ENCODE measurements at places on chromosomes 6 and 20.

- DNase-seq = no peak
These were observed 72.6 kb upstream of the CITED2 start for GRCh38 chr6:139446768-139447655.

DNA sequence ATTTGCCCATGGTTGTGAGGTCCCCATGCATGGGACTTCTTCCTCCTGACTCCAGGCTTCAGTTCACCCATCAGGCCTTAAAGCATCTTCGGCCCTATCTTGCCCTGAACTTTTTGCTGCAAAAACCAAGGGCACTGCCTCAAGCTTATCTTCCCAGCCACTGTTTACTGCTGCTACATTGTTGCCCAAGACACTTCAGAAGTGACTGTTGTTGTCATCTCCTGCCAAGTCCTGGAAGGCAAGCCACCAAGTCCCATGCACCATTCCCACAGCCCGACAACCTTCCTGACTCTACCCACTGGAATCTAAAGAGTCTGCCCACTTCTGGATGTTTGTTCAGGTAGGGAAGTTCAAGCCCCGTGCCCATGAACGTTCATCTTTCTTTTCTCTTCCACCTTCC, 12.4 kb downstream of the BANF2 start:
- DNase-seq = no peak

DNA sequence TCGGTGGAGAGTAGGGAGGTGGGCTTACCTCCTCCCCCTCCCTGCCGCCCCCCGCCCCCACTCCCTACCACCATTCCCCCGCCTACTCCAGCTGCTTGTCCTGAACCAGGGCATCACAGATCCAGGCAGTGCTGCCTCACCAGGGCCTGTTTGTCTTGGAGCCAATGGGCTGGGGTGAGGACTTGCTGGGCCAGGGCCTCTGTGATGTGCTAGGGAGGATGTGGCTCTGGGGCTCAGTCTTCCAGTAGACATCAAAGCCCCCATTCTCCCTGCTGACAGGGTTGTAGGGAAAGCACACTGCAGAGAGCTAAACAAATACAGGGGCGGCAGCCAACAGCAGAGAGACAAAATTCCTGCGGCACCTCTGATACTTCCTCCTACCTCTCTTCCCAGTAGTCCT, 48.2 kb upstream of the NXT1 start:
- no peak for DNase-seq

DNA sequence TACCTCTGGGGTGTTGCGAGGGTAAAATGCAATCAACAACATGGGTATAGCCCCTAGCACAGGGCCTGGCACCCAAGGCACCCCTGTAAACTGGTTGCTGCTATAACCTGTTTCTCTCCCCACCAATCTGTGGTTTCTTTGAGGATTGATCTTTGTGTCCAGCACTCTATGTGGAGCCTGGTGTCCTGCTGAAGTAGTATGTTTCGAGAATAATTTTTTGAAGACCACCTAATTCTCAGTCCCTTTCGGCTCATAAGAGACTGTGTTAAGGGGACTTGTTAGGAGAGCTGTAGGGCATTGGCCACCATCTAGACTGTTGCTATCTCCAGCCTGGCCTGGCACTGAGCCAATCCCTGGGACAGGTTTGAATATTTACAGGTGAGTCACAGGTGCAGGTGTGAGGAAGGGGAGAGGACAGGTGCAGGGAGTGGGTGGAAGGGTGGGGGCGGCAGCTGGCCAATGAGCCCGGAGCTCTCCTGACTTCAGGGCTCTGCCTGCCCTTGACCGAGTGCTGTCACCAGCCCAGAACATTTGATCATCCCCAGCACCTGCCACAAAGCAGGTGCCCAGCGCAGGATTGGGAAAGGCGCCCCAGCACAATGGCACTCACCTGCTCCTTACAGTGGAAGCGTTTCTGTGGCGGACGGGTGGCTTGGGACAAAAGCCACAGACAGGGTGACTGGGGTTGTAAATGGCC, 8.1 kb upstream of the C20orf144 start:
- DNase-seq = no peak

DNA sequence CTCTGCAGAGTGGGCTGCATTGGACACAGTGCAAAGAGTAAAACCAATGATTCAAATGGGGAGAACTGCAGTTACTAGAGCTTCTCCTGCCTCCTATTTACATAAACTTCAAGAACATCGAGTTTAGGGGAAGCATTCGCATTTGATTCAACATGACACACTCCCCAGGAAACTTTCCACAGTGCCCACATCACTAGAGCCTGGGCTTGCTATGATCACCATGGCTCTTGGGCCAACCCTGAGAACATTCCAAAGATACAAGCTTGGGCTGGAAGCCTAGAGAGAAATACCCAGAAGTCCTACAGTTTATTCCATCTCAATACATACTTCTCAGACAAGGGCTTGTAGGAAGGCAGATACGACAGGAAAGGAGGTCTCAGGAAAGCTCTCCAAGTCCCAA, 337.9 kb downstream of the CD83 start:
- no peak for DNase-seq
